ENCODE measurements at places on chromosomes 4 and X.

DNA sequence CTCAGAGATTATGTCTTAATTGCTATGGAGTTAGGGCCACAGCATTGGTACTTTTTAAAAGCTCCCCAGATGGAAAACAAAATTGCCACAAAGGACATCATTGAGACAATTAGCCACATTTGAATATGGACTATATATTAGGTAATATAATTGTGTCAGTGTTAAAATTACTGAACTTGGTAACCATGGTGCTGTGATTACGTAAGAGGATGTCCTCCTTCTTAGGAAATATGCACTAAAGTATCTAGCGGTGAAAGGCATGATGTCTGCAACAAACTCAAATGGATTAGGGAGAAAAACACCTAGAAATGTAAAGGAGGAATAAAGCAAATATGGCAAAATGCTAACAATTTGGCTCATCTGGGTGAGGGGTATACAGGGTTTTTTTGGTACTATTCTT lies 89.9 kb upstream of the PAK3 start:
- no peak for DNase-seq

- DNase-seq = no peak
These were observed 2.0 kb upstream of the TRPC3 start for GRCh38 chr4:121953860-121954259.

- DNase-seq = no peak
These were observed 11.3 kb upstream of the BTC start for GRCh38 chr4:74805601-74806000.

GRCh38 chr4:80071604-80072227 lies 1.3 kb downstream of the ANTXR2 start:
- DNase-seq = peak; percentile 12

DNA sequence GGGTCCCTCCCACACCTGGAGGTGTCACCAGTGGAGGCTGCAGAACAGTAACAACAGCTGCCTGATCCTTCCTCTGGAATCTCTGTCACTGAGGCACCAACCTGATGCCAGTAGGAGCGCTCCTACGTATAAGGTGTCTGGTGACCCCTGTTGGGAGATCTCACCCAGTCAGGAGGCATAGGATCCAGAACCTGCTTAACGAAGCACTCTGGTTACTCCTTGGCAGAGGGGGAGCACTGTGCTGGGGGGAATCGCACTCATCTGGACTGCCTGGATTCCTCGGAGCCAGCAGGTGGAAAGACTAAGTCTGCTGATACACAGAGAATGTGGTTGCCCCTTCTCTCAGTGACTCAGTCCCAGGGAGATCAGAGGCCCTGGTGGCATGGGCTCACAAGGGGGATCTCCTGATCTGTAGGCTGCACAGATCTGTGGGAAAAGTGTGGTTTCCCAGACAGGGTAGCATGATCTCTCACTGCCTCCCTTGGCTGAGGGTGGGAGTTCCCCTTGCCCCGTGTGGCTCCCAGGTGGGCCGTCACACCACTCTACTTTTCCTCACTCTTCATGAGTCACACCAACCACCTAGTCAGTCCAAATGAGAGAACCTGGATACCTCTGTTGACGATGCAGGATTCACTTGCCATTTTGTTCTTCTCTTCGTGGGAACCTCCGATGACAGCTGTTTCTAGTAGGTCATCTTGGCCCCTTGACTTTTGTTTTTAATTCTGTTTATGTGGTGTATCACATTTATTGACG lies 305.9 kb downstream of the IDS start:
- DNase-seq = no peak

DNA sequence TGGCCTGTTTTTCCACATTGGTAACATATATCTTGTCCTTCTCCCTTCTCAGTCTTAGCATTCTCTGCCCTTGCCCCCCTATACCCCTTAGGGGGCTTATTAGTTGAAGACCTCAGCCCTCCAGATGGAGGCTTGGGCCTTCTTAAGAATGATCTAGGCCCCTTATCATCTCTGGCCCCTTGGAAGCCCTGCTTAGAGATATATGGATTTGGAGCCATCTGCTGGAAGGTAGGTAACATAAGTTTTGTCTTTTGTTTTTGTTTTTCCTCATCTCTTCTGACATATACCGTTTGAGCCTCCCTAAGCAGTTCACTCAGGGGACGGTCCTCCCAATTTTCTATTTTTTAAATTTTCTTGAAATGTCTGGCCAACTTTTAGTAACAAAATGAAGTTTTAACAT lies 48.3 kb upstream of the NAP1L2 start:
- no peak for DNase-seq

GRCh38 chr4:38099908-38100407 lies 139.8 kb downstream of the PTTG2 start:
- no peak for DNase-seq

DNA sequence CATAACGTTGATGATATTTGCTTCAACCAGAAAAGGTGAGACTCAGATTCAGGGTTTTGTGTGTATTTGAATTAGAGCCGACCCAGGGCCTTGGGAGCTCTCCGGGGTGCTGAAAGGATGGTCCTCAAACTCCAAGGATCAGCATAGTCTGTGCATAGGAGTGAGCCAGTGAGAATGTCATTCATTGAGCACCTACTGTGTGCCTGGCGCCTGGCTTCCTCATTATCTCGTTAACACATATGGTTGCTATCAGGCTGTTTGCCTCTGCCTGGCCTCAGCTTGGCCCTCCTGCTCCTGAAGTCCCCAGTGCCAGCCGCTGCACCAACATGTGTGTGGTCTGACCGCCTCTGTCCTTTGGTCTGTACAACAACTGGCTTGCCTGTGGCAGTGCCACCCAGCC lies 25.1 kb upstream of the JAKMIP1 start:
- DNase-seq = no peak

DNA sequence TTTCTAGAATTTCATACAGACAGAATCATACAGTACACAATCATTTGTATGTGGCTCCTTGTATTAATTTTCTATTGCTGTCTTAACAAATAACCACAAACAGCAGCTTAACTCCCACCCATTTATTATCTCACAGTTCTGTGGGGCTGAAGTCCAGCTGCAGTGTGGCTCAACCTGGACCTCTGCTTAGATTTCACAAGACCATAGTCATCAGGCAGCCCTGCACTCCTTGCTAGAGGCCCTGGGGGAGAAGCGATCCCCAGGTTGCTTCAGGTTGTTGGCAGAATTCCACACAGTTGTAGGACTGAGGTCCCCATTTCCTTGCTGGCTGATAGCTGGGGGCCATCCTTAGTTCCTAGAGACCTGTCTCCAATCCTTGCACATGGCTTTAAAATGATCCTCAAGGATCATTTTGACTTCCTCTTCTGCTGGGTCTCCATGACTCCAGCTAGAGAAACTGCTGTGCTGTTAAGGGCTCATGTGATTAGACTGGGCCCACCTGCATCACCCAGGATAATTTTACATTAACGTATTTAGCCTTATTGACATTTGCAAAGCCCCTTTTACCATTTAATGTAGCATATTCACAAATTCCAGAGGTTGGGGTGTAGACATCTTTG lies 60.9 kb upstream of the SMAD1 start:
- no peak for DNase-seq

GRCh38 chr4:2650276-2650675 lies 105.9 kb downstream of the TNIP2 start:
- DNase-seq = no peak
